Stimulated activated CD4-positive, alpha-beta T cell treated with anti-CD3 and anti-CD28 coated beads, Interleukin-15, amount 100 ng/mL, for 24 hours (primary cell): ENCODE measurements at places on chromosomes 16 and 17.

- DNase-seq: no peak
Measured at GRCh38 chr17:41322094-41322902, 6.8 kb upstream of the KRTAP17-1 start.

GRCh38 chr16:66693149-66693548, 3.4 kb downstream of the CMTM4 start:
- DNase-seq: no peak

DNA sequence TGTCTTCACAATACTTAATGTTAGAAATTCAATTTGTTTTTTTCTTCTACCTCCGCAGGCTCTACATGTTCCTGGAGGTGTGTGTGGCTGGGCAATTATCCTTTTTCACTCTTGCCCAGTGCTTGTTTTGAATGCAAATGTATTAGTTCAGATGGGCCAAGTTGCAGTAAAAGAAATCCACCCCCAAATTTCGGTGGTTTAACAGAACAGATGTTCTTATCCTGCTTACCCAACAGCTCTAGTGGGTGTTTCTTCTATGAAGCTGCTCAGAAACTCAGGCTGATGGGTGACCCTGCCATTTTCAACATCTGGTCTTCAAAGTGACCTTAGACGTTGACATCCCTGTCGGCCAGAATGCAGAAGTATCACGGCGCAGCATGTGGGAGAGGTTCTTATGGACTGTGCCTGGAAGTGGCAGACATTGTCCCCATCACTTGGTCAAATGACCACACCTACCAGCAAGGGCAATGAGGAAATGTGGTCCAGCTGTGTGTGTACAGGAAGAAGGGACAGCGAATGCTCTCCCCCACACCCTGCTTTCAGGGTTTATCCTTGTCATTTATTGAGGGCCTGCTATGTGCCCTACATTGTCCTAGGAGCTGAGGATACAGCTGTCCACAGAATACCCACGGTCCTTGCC, 157.3 kb downstream of the CDH13 start:
- DNase-seq: no peak

- DNase-seq: no peak
Measured at GRCh38 chr16:31535737-31536136, 8.0 kb downstream of the AHSP start.

DNA sequence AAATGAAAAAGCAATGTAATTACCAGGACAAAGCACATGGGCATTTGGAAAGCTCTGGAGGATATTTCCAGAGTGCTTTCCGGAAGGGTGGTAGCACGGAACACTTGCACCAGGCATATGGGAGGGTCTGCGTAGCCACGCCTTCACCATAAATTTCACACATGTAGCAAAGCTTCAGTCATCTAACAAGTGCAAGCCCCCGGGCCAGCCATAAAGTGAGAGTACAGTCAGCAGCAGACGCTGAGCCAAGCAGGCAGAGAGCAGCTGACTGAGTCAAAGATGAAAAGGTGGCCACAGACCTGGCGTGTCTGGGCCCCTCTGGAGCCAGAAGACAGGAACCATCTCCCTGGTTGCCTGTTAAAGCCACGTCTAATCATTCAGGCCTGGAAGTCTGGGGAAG, 130.6 kb downstream of the SEC14L1 start:
- no peak for DNase-seq

GRCh38 chr17:80233202-80233601, 13.0 kb downstream of the SLC26A11 start:
- no peak for DNase-seq

DNA sequence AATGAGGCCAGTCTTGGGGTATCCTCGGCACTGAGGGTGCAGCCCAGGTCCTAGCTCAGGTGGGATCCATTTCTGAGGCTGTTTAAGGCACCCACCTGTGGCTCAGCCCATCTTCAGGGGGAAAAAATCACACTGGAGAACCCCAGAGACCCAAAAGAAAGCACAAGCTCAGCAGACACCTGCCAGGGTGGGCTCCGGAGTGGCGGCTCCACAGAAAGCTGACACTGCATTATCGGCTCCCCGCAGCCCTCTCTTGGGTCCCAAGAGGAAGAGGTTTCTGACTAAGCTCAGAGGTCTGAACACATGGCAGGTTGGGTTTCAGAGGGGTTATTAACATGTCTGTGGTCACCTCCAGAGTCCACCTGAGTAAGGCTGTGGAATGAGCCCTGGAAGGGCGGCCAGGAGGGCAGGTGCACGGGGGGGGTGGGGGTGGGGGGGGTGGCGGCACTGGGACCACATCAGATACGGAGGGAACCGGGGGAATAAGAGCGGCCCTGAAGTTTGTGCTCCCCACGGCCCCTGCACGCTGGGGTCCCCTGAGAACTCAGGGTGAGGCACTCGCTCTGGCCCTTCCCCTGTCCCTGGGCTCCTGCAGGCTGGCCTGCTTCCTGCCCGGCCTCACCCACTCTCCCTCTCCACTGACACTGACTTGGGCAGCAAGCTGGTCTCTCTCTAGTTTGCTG, 79.5 kb downstream of the TIMM22 start:
- DNase-seq: no peak

GRCh38 chr16:16106466-16106865, 116.8 kb downstream of the ABCC6 start:
- no peak for DNase-seq

DNA sequence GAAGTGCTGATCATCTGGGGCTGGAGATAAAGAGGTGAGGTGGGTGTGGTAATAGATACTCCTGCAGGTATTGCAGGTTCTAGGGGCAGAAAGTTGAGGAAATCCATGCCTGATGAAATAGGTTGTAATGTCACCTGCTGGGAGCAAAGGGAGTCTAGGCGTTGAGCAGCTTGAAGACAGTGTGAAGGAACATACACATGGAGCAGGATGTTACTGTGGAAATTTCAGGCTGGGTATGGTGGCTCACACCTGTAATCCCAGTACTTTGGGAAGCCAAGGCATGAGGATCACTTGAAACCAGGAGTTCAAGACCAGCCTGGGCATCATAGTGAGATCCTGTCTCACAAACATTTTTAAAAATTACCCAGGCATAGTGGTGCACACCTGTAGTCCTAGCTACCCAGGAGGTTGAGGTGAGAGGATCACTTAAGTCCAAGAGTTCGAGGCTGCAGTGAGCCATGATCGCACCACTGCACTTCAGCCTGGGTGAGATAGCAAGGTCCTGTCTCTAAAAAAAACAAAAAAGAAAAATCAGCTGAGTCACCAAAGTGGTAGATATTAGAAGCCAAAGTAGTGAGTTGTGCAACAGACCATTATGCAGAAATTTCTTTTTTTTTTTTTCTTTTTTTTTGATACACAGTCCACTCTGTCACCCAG, 9.1 kb upstream of the CRYBA1 start:
- DNase-seq: no peak
